ENCODE measurements at places on chromosomes 6 and 20. TPM values are rescaled to one million over a fixed set of nuclear protein-coding genes. Genes with fewer than 3 reads are reported as not detected.

CGA gene
- not detected for total RNA-seq

CST1 gene
- total RNA-seq = not detected

TREM1 gene
- total RNA-seq = not detected

ARG1 gene
- total RNA-seq = not detected

ABHD16B gene
- total RNA-seq = not detected

RREB1 gene
- 62.5 TPM for total RNA-seq

CCN5 gene
- total RNA-seq = not detected

DEFB124 gene
- total RNA-seq = not detected

ECT2L gene
- not detected for total RNA-seq

OR2H1 gene
- total RNA-seq = not detected

SCRT2 gene
- not detected for total RNA-seq

SAMD3 gene
- 2.5 TPM for total RNA-seq

CDH26 gene
- total RNA-seq = 2.3 TPM

C20orf144 gene
- total RNA-seq = 0.27 TPM

LRRN4 gene
- not detected for total RNA-seq

ENPP3 gene
- total RNA-seq = 0.25 TPM
